ENCODE measurements at places on chromosomes 13 and 19.

GRCh38 chr19:10815007-10815536 lies 20.9 kb downstream of the TMED1 start:
- no peak for DNase-seq

- DNase-seq, result no peak
Measured at GRCh38 chr13:20145521-20145920, 15.3 kb downstream of the GJA3 start.

DNA sequence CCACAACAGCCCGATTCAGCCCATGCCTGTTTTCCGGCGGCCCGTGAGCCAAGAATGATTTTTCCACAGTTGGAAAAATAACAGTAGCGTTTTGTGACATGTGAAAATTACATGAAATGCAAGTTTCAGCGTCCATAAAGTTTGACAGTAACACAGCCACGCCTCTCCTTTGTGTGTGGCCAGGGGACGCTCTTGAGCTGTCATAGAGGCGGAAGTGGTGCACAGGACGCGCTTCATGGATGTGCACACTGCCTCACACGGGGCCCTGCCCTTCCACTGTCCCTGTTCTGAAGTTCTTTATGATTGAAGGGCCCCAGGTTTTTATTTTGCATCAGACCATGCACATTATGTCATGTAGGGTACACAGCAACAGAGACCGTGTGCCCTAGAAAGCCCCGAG lies 12.4 kb upstream of the ELAVL1 start:
- no peak for DNase-seq

GRCh38 chr19:33366127-33366526 lies 7.4 kb upstream of the CEBPG start:
- DNase-seq, result no peak

- no peak for DNase-seq
Measured at GRCh38 chr13:77660841-77661250, 36.6 kb upstream of the SLAIN1 start.

- DNase-seq, result no peak
Measured at GRCh38 chr13:79398127-79398526, 7.9 kb downstream of the RBM26 start.

- DNase-seq, result no peak
Measured at GRCh38 chr19:42161616-42162263, 29.5 kb upstream of the POU2F2 start.

DNA sequence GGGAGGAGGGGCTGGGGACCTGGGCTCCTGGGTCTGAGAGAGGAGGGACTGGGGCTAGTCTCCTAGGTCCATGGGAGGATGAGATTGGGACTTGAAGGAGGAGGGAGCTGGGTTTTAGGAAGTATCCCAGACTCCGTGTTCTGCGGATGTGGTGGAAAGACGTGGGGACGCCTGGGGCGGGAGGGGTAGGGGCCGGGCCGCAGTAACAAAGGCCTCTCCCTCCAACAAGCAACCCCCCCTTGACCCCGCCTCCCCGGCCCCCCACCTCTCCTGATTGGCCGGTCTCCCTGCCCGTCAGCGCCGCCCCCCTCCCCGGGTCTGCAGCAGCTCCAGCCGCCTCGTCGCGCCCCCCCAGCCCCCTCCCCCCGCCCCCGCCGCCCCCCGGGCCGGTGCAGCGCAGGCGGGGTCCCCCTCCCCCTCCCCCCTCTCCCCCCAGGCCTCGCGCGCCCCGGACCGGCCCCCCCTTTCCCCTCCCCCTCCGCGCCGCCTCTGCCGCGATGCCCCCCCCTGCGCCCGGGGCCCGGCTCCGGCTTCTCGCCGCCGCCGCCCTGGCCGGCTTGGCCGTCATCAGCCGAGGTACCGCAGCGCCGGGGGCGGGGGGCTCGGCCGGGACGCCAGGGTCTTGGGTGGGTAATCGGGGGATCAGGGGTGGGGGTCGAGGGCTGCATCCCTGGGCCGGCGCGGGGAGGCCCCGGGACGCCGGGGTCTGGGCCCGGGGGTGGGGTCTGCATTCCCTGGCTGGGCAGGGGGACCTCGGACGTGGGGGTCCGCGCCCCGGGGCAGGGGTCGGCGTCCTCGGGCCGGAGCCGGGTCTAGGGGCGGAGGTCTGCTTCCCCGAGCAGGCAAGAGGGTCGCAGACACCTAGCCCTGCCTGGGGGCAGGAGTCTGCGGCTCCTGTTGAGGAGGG lies at the start of gene IGLON5:
TSS of gene IGLON5 (plus strand) at position 294 of the 907 bp plus-strand sequence. CDS start at position 498, 204 bp downstream.
- DNase-seq, result no peak

DNA sequence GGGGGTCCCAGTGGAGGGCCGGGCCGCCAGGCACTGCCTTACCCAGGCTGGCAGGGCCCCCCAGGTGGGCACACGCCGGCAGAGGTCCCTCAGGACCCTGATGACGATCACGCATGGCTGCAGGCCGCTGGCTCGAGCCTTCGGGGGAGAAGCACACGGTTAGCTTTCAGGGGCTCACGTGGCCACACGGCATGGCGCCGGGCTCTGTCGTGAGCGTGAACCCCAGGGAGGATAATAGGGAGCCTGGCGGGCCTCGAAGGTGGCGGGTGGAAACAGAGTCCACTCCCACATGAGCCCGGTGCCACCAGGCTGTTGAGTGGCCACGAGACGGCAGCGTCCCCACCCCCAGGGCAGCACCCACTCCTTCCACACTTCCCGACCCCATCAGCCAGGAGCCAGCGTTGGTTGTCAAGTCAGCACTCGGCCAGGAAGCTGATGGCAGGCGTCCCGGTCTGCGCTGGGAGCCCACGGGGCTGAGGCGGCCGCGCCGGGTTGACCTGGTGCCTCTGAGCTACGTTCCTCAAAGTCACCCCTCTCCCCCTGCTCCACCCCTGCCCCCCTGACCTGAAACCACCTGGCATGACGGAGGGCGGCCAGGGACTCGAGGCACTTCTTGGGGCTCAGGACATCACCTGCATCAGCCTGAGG lies 24.7 kb upstream of the MATK start:
- DNase-seq, result no peak

GRCh38 chr19:4744451-4745174 lies 21.0 kb upstream of the DPP9 start:
- no peak for DNase-seq

GRCh38 chr13:110643768-110644421 lies 28.6 kb downstream of the NAXD start:
- no peak for DNase-seq

DNA sequence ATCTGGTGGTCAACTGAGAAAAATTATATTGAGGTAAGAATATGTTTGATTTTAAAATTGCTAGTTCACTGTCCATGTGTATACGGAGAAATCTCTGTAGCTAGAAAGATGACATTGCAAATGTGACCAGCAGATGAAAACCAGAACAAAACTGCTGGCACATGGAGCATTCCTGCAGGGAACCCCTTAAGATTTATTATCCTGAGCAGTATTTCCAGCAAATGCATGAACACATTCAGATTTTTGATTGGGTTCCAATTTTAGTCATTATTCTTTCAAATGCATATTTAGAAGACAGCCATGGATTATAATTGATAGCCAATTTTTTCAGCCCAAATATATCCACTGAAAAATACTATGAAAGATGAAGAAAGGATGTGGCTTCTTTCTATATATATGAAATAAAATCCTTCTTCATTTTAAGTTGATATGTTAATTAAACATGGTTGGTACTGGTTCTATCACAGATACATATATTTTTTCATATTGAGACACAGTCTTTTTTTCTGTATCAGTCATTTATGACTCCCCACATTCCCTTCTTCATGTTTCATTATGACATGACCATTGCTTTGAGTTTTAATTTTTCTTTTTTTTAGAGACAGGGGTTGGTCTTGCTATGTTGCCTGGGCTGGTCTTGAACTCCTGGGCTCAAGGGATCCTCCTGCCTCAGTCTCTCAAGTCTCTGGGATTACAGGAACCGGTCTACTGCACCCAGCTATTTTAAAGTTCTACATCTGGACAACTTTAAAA lies 376.5 kb downstream of the KLF12 start:
- DNase-seq, result no peak

DNA sequence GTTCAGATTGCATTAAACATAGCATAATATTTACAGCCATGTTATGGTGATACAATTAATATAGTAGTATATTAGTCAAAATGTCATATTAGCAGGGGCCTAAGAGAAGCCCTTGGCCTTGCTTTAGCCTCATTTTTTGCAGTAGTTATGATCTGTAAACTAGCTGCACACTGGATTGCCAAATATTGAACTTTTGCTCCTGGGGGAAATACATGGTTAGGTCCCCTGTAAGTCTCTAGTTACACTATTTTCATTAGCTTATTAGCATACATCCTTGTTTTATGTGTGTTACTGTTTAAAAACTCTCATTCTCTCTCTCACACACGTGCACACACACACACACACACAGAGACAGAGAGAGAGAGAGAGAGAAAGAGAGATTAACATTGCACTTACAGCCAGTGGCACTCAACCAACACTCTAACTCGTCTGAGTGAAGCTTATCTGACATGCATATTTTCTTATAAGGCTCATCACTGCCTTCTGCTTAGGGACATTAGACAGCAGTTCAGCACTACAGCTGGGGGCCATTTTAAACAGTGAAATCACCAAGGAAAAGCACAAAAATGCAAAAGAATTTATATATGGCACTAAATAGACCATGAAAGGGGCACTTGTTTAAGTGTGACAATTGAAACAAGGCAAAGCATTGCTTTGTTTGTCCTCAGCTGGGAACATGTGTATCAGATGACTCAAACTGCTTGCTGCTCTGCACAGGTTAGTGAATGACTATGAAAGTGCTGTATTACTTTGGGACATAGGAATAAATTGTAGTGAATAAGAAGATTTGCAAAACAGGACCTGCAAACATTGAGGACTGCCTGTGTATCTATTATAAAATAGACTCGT lies 278.7 kb downstream of the GPC6 start:
- no peak for DNase-seq

- no peak for DNase-seq
Measured at GRCh38 chr13:93290503-93290902, 63.9 kb downstream of the GPC6 start.

DNA sequence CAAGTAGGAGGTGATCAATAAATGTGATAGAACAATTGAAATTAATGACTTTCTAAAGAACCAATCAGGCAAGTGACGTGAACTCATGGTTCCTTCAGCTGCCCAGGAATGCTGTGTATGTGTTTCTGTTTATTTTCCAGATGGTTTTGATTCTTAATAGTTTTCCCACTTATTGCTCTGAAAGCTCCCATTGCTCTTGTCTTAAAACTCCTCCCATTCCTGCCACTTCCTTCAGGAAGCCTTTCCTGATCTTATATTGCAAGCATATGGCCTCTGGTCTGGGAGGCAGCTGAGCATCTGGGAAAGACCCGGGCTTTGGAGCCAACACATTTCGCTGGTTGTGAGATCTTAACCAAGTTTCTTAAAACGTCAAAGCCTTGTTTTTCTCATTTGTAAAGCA lies 17.1 kb upstream of the LATS2 start:
- no peak for DNase-seq

GRCh38 chr19:6531163-6531955 lies 533 bp downstream of the TNFSF9 start:
- DNase-seq, result no peak

GRCh38 chr19:7904074-7905020 lies 670 bp downstream of the MAP2K7 start:
- DNase-seq, result no peak

DNA sequence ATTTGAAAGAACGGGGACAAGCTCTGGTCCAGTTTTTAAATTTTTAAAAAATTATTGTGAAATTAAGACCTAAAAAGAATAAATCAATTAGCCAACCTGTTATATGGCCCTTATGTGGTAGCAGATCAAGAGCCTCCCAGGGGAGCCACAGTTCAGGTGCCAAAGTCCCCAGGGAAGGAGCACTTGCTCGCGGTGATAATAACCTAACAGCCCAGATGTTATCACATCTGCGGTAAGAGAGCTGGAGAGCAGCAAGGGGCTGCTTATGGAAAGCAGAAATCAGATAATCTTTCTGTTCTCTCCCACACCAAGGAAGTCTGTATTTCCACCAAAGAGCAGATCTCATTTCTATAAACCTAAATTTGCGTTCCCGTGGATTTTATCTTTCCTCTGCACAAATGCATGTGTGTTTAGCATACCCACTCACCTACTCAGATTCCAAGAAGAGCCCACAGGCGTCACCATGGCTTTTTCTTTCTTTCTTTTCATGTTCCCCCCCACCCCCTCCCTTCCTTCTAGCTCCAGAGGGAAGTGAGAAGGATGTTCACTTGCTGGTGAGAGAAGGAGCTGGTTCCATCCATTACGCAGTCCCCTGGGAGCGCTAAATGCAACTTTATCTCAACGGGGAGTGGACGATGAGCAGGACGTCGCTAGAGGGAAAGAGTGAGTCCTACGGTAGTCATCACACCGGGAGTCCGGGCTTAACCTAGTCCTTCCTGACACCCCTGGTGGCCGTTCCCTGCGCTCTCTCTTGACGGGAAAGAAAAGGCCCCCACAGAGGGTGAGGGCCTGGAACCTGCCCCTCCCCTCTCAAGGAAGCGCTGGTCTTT lies 1.6 kb upstream of the POU4F1 start:
- no peak for DNase-seq

- DNase-seq, result no peak
Measured at GRCh38 chr19:30208436-30209060, 163.6 kb upstream of the ZNF536 start.

- DNase-seq, result no peak
Measured at GRCh38 chr19:40056505-40056904, 474 bp upstream of the ZNF780B start.

DNA sequence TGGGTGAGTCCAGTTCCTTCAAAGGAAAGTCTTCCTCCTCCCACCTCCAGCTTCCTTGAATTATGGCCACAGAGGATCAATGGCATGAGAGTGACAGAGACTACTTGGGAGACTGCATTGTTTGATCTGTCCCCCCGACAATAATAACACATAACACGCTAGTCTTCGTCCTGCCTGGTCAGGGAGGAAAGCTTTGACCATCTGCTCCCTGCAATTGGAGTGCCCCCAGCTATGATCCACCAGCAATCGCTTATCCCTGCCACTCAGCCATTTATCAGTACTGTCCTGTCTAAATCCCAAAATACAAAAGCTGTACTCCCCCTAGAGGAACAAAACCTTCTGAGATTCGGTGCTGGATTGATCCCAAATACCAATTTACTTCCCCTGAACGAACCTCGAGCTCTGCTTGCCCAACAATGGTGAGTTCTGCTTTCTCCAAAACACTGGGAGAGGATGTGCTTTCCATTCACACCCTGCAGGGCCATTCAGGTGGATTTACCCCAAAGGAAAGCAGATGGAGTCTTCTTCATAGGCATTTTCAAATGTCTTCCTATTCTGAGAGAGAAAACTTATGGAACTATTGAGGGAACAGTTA lies 466.7 kb downstream of the TSHZ3 start:
- no peak for DNase-seq

Data from mesothelial cell of epicardium (in vitro differentiated cells).